ENCODE measurements at places on chromosomes 2 and 18.

- DNase-seq, result peak; percentile 95
Observed at GRCh38 chr2:96857667-96858372, at the start of gene ANKRD39. TSS of gene ANKRD39 (minus strand) at chr2:96858016. CDS start at chr2:96857987, 29 bp downstream.

- no peak for DNase-seq
Observed at GRCh38 chr2:45441571-45441970, 169.5 kb downstream of the SRBD1 start.

GRCh38 chr18:48104705-48105104 is 174.2 kb upstream of the SMAD2 start:
- no peak for DNase-seq

DNA sequence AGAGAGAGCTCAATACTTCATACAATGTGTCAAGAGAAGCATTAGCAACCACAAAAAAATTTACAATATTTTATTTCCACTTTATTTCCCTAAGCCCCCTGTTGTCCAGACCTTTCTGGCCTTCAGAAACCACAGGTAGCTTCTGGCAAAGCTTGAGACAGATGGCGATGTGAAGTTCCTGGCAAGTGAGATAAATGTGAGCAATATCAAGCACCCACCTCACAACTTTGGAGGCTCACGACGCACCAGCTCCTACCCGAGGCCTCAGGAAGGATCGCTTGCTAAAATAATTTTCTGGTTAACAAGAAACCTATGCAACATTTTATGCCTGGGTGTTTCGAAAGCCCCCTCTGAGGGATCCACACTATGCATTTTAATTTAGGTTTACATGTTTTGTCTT is 158.1 kb upstream of the CHAC2 start:
- no peak for DNase-seq

DNA sequence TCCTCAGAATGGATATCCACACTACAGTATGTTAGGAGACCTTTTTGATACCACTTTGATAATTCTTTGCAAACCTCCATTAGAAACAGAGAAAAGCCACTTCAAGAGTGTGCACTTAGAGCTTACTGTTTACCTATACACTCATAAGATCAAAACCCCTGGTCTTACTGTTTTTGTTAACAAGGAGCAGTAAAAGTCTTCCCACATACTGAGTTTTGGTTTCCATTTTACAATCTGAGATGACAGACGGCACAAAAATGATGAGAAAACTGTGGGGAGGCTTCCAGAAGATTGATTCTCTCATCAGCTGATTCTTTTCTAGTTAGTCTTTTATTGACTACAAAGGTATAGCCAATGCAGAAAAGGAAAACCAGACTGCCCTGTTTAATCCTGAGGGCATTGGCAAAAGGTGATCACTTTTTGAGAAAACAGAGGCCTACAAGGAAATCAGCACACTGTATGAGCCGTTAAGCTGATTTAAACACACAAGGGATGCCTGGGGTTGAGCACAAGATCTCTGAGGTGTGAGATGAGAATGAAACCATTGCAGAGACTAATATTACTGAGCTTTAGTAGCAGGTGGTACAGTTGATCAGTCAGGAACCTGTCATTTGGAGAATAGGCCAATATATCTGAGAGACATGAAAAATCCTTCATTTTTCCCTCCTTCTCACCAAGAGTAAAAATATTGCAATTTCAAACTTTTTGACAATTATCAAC is 368.6 kb downstream of the GRB14 start:
- no peak for DNase-seq

GRCh38 chr2:227819398-227819697 is 5.7 kb downstream of the CCL20 start:
- no peak for DNase-seq

DNA sequence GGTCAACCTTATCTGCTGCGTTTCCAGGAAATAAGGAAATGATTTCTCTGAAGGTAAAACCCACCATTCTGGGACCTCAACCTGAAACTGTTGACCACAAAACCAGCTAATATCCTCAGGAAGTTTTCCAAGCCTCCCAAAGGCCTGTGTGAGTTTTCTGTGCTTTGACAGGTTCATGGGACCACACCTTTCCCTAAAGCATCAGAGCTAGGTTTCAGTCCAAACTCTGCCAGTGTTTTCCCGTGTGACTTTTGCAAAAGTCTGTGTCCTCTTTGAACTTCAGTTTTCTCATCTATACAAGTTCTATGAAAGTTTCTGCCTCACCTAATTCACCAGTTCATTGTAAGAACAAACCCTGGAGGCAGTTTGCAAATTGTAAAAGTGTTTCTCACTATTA is 39.8 kb downstream of the VSNL1 start:
- no peak for DNase-seq

GRCh38 chr2:47155091-47155876 is at the start of gene STPG4:
TSS of gene STPG4 (minus strand) at chr2:47155308. CDS start at chr2:47155251, 57 bp downstream.
- no peak for DNase-seq

GRCh38 chr2:125216321-125216720 is 1191.2 kb downstream of the CNTNAP5 start:
- DNase-seq, result no peak

GRCh38 chr2:207254591-207255464 is 89.1 kb upstream of the KLF7 start:
- no peak for DNase-seq

GRCh38 chr2:14094592-14094991 is 537.9 kb upstream of the LRATD1 start:
- no peak for DNase-seq

GRCh38 chr2:127047054-127047453 is 59.9 kb downstream of the BIN1 start:
- DNase-seq, result no peak

GRCh38 chr2:8193686-8194615 is 487.9 kb upstream of the ID2 start:
- no peak for DNase-seq

GRCh38 chr18:73891572-73892421 is 255.8 kb downstream of the FBXO15 start:
- DNase-seq, result no peak

DNA sequence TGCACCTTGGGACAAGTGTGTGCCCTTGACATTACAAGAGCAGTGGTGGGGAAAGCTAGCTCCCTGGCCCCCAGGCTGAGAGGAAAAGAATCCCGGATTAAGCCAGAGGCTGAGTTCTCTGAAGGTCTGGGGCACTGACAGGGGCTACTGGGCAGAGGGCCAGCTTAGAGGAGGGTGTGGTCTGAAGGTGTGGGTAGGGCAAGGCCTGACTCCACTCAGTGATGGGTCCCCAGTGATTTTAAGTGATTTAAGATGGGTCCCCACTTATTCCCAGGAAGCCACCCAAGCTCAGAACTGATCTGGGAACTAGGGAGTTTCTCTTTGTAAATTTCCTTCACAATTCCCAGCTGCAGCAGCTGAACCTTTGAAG is 8.8 kb downstream of the TMEM37 start:
- DNase-seq, result no peak

- DNase-seq, result no peak
Observed at GRCh38 chr2:45595721-45596435, 15.2 kb downstream of the SRBD1 start.

DNA sequence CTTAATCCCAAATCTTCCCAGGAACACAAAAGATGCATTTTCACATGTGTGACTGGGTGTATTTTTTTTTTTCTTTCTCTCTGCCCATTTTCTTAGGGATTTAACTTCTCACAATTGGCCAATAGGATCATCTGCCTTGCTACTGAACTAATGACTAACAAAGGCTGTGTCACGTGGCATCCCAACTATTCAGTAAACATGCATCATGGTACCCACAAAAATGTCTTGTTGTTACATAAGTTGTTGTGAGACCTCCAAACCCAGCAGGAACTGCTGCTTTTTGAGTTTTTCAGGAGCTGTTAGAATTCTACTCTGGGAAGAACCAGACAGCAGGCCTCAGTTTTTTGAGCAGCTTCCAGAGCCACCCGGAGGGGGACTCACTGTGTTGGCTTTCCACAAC is 31.9 kb downstream of the GAD1 start:
- no peak for DNase-seq

DNA sequence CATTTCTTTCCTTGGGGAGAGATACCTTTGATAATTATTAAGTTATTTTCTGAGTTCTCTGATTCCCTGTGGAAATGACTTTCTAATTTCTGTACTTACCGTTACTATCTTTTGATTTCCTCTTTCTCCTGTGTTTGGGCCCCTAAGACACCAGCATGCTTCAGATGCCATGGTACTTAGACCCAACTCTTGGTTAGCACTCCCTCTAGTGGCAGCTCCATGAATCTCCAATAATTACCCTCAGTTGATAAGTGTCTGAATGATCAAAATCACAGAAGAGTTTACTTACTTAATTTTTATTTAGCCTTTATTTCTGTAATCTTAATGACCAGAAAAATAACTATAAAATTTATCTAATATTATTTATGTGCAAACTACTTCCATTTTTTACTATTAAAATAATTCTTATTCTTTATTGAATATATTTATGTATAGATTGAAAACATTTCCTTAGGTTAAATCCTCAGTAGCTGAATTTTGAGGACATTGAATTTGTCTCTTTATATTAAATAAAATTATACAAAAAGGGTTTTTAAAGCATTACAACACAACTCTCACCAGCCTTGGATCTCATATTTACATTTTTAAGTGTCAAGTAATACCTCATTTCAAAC is 300.4 kb downstream of the KCNS3 start:
- DNase-seq, result no peak

DNA sequence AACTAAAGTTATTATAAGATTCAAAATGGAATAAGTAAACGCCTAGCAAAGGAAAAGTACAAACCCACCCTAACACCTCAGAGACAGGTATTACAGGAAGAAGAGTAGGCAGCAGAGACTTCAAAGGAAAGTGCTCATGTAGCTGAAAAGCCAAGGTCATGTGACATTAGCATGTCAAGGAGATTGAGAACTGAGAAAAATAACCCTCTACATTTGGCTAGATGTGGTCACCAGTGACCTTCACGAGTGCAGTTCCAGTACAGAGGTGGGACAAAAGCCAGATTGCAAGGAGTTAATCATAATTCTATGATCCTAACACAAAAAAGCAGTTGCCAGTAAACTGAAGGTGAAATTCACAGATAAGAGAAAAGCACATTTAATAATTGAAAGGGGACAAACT is 252.7 kb downstream of the ZEB2 start:
- no peak for DNase-seq

GRCh38 chr18:45413180-45413836 is 202.0 kb upstream of the SLC14A2 start:
- DNase-seq, result no peak

GRCh38 chr2:168717790-168718502 is 84.5 kb upstream of the NOSTRIN start:
- no peak for DNase-seq

- DNase-seq, result no peak
Observed at GRCh38 chr18:55654986-55655385, 67.0 kb upstream of the TCF4 start.

- no peak for DNase-seq
Observed at GRCh38 chr2:17830053-17831034, 14.1 kb downstream of the MSGN1 start.

DNA sequence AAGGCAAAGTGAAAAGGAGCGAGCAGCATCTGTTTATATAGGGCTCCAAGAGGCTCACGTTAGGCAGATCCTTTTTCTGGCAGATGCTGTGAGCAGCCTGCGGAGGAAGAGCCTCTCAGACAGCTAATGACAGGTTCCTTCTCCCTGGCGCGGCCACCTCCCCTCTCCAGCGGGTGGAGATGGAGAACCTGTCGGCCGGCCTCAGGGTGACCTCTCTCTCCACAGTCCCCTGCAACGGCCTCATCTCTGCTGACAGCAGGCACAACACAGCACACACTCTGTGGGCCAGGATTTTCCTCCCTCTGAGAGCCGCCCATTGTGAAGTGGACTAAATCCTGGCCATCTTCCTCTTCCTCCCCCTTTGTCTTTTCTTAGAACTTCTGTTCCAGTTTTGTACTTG is 119.8 kb downstream of the PRKCE start:
- DNase-seq, result no peak

DNA sequence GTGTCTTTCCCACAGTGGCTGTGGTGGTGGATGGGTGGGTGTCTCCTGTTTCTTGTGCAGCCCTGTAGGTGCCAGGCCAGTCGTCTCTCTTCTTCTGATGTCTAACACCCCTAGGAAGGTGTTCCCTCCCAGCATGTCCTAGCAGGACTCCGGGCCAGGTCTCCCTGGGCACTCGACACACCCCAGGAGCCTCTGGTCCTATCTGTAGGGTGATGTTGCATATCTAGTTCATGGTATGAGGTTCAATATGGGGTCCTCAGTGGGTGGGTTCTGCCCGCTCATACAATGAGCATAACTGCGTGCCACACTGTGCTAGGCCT is 14.4 kb downstream of the NGEF start:
- DNase-seq, result no peak

- no peak for DNase-seq
Observed at GRCh38 chr2:239116456-239117246, 268.8 kb downstream of the TWIST2 start.

DNA sequence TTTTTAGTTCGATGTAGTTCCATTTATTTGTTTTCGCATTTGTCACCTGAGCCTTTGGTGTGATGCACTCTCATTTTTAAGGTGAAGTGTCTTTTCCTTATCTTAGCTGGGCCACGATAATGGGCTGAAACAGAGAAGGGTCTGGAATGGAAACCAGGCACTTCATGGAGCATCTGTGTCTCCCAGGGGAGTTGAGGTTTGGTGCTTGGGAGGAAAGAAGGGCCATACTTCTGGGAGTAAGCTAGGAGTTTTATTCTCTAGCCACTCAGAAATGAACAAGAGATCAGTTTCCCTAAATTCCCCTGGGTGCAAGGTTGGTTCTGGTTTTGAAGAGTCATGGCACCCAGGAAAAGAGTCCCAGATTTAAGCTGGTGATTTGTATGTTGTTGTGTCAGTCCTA is 179.4 kb upstream of the CXCR4 start:
- DNase-seq, result no peak

DNA sequence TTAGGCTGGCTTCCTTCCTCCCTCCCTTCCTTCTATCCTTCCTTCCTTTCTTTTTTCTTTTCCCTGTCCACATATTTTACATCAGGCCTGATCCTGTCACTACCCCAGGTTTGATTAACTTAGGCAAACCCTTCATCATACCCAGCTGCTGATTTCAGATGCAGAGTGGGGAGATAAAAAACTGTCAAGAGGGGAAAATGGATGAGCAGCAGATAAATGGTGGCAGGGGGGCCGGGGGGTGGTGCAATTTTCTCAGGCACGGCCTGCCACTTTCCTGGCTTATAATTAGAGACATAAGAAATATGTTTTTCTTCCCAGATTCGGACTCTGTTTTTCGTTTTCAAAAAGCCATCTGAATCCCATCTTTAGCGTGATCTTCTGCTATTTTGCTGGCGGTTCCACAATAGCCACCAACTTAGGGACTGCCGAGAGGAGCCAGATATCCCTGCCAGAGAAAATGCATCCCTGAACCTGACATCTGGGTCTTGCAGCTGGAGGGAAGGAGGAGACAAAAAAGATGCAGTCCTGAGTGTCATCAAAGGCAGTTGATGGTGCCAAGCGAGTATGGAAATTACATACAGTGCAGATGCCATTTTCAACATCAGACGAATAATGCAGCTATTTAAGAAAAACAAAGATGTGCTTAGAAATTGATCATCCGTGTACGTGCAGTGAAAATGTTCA is 49.9 kb downstream of the CXCR4 start:
- no peak for DNase-seq

DNA sequence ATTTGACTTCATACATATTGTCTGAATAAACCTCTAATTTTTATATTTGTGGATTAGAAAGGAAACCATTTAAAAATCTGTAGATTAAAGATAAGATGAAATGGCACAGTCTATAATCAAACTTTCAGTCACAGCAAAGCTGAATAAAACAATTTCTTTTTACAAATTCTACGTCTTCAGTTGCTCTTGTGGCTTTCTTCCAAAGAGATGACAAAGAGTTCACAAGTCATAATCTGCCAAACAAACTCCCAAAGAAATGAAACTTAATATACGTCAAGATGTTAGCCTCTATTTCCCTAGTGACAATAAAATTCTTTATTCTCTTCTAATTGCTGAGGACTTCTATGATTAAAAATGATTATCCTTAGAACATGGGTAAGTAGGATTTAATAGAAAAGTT is 66.3 kb downstream of the FIGN start:
- DNase-seq, result no peak
